Kidney (tissue), 22 donors: ENCODE measurements at places on chromosomes 3 and 15. TPM values are rescaled to one million over a fixed set of nuclear protein-coding genes. Genes with fewer than 3 reads are reported as not detected.

- H3K4me3 ChIP-seq: no peak overlapping the region
- DNase-seq: no peak
- no peaks in the 10 kb centered on the region for H3K27me3 ChIP-seq
Observed at GRCh38 chr15:56165234-56165633, 78.4 kb downstream of the RFX7 start.

- H3K4me1 ChIP-seq: no peaks in the 10 kb centered on the region
- DNase-seq: no peak
- H3K36me3 ChIP-seq: no peaks in the 10 kb centered on the region
- no peaks in the 10 kb centered on the region for H3K27me3 ChIP-seq
- H3K4me3 ChIP-seq: no peak overlapping the region
Observed at GRCh38 chr3:131744765-131745164, 242.0 kb upstream of the MRPL3 start.

TMEM207 gene
- not detected for total RNA-seq

GRCh38 chr15:61157933-61158332 is 71.2 kb downstream of the RORA start:
- no peaks in the 10 kb centered on the region for H3K27me3 ChIP-seq
- no peak overlapping the region for H3K27ac ChIP-seq
- H3K4me3 ChIP-seq: no peak overlapping the region
- H3K36me3 ChIP-seq: no peaks in the 10 kb centered on the region
- DNase-seq: peak; percentile 80

GP5 gene
- 0.22 TPM for total RNA-seq

- no peaks in the 10 kb centered on the region for H3K36me3 ChIP-seq
- no peak for DNase-seq
- H3K27me3 ChIP-seq: no peaks in the 10 kb centered on the region
Observed at GRCh38 chr3:55484191-55484689, 2.9 kb downstream of the WNT5A start.

DNA sequence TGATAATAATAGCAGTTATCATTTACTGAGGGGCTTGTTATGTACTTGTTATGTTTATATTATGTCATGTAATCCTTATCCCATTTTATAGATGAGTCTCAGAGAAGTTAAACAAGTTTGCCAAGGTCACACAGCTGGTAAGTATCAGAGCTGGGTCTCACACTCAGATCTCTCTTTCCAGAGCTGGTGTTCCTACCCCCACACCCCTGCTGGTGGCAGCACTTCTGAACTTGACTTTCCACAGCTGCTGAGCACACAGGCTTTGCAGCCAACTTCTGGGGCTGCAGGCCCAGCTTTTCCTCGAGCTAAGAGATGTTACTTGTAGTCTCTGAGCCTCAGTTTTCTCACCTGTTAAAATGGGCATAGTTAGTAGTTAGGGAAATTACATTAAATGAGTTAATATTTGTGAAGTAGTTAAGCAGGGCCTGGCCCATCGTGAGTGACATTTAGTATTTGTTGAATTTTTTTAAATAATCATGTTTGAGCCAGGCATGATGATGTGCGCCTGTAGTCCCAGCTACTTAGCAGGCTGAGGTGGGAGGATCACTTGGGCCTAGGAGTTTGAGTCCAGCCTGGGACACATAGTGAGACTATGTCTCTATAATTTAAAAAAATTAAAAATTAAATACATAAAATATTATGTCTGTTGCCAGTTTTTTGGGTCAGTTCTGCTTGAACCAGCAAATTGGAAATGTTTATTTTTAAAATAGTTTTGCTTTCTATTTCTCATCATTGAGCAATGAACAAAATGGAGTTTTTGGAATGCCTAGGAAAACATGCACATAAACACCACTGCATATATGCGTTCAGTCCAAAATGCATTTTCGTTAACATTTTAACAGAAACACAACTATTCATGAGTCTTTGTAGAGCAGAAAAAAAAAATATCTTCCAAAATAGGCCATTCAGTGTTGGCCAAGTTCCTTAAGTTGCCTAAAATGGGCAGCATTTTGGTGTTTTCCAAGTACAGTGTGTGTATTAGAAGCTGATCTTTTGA is 87.3 kb downstream of the SMAD6 start:
- no peaks in the 10 kb centered on the region for H3K27me3 ChIP-seq
- H3K27ac ChIP-seq: no peak overlapping the region
- DNase-seq: peak; percentile 50
- peaks cover 3% of the 10 kb centered on the region for H3K4me1 ChIP-seq
- H3K4me3 ChIP-seq: no peak overlapping the region

- no peak overlapping the region for H3K4me3 ChIP-seq
- H3K4me1 ChIP-seq: no peaks in the 10 kb centered on the region
Observed at GRCh38 chr3:58260261-58260731, 22.7 kb downstream of the ABHD6 start.

DNA sequence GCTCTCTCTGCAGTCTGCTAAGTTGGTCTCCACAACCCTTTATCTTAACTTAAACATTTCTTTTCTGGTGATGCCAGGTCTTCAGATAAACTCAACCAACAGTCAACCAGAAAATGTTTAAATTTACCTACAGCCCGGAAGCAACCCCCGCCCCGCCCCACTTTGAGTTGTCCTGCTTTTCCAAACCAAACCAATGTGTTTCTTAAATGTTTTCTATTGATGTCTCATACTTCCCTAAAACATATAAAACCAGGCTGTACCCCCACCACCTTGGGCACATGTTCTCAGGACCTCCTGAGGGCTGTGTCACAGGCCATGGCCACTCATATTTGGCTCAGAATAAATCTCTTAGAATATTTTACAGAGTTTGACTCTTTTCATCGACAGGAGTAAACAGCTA is 13.2 kb upstream of the GPR160 start:
- H3K4me3 ChIP-seq: no peak overlapping the region
- H3K27ac ChIP-seq: no peak overlapping the region
- H3K27me3 ChIP-seq: no peaks in the 10 kb centered on the region
- DNase-seq: no peak

DNA sequence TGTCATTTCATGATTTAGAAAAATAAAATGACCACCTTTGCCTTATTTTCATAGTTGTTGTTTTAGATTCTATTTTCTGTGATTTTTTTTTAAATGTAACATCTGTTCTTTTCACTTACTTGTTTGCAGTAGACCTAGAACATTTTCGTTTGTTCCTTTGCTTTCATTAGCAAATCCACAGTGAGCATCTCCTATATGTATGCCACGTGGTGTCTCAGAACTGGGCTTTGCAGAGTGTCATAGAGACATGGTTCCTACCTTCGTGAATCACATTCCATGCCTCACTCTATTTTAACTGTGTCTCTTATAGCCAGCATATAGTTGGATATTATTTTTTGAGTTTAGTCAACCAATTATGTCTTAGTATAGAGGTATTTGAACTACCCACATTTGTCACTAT is 118.2 kb downstream of the KLF13 start:
- DNase-seq: no peak
- H3K27me3 ChIP-seq: no peaks in the 10 kb centered on the region
- H3K4me1 ChIP-seq: peaks cover 4% of the 10 kb centered on the region
- H3K4me3 ChIP-seq: no peak overlapping the region
- H3K36me3 ChIP-seq: no peaks in the 10 kb centered on the region

- H3K27ac ChIP-seq: no peak overlapping the region
- no peaks in the 10 kb centered on the region for H3K4me1 ChIP-seq
- H3K4me3 ChIP-seq: no peak overlapping the region
Observed at GRCh38 chr3:78562328-78562727, 1205.5 kb downstream of the ROBO1 start.

GRCh38 chr15:31265871-31266711 is 60.5 kb upstream of the KLF13 start:
- no peaks in the 10 kb centered on the region for H3K27me3 ChIP-seq
- H3K36me3 ChIP-seq: no peaks in the 10 kb centered on the region

- no peak overlapping the region for H3K27ac ChIP-seq
- no peak overlapping the region for H3K4me3 ChIP-seq
- H3K36me3 ChIP-seq: no peaks in the 10 kb centered on the region
- no peak for DNase-seq
- H3K27me3 ChIP-seq: no peaks in the 10 kb centered on the region
Observed at GRCh38 chr15:72307026-72307425, 12.9 kb downstream of the CELF6 start.

SEMA6D gene
- 16.9 TPM for total RNA-seq
